SJSA1 (cell line): ENCODE measurements at places on chromosomes 7 and 10. TPM values are rescaled to one million over a fixed set of nuclear protein-coding genes. Genes with fewer than 3 reads are reported as not detected.

The BTAF1 gene
- total RNA-seq = 22.4 and 36.1 TPM in 2 replicates

The CDHR3 gene
- total RNA-seq = 0.26 TPM in 1 of 2 replicates, not detected in the other

The HEPACAM2 gene
- not detected in 2 replicates for total RNA-seq

The EPO gene
- total RNA-seq = not detected in 2 replicates

The DNAH11 gene
- total RNA-seq = 3.5 and 13.1 TPM in 2 replicates

The TMEM225B gene
- total RNA-seq = 0.41 and 1.1 TPM in 2 replicates

The SPDYE1 gene
- not detected in 2 replicates for total RNA-seq

The ADAP1 gene
- 3.5 TPM in 1 of 2 replicates, not detected in the other for total RNA-seq

The GIMAP4 gene
- total RNA-seq = not detected in 2 replicates

The TNS3 gene
- 56.9 and 92.5 TPM in 2 replicates for total RNA-seq

The ZNF736 gene
- total RNA-seq = 0.06 and 0.68 TPM in 2 replicates

The ETV1 gene
- total RNA-seq = 3.8 and 4.7 TPM in 2 replicates

The RBP4 gene
- 15.4 and 19.3 TPM in 2 replicates for total RNA-seq

The LGI1 gene
- total RNA-seq = 0.21 TPM in 1 of 2 replicates, not detected in the other

The NUTM2D gene
- total RNA-seq = 1.4 and 2.0 TPM in 2 replicates

The GATA3 gene
- total RNA-seq = not detected in 2 replicates
